Dorsolateral prefrontal cortex (tissue), 122 donors: ENCODE measurements at places on chromosomes 13 and 19. TPM values are rescaled to one million over a fixed set of nuclear protein-coding genes. Genes with fewer than 3 reads are reported as not detected.

DNA sequence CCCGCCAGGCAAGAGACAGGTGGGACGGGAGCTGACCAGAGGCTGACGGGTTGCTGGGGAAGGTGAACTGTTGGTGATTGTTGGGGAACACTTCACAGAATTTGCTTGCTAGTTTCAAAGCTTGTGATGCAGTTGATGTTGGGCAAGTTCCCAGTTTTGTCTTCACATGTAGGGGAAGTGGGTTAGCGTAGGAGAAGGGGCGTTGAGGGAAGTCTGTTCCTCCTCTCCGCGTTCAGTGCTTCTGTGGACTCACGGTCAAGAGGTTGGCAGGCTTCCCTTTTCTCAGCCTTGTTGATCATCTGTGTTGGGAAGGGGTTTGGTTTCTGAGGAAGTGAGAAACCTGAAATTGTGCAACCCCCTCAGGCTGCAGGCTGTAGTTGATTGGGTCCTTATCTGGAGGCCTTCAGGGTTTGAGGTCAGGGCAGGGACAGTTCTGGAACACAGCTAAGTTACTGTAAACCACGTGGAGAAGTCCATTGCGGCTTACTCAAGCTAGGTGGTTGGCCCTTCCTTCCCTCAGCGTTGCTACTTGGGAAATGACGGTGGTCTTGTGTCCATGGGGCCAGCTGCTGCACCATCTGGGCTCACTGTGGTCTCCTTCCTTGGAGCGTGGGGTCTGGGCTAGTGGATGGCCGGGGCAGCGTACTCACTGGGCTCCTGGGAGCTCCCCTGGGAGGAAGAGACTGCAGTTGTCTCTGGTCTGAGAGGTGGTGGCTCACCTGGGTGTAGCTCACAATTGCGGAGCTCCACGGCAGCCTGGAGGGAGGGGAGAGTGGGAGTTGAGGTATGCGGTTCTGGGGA lies 7.5 kb downstream of the RPS9 start:
- DNase-seq: no peak

GRCh38 chr19:10206226-10206885 lies 11.6 kb upstream of the DNMT1 start:
- no peak for DNase-seq

- DNase-seq: no peak
These were observed 70.6 kb upstream of the MEDAG start for GRCh38 chr13:30835442-30835841.

DNA sequence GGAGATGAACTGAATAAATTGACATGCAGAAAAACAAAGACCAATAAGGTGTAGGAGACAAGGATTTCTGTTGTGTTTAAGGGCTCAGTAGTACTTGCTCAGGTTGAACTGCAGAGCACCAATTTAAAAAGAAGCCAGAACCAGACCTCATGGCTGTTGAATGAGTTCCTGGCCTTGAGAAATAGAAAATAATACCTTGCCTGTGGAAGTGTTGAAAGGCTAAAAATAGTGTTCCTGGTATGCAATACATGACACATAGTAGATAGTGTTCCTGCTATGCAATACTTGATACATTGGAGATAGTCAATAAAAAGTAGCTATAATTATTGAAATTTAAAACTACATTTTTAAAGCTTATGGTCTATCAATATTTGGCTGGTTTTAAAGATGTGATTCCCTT lies 595.8 kb downstream of the PCDH9 start:
- no peak for DNase-seq

ZNF628 gene
- total RNA-seq: 6.2 TPM

DNA sequence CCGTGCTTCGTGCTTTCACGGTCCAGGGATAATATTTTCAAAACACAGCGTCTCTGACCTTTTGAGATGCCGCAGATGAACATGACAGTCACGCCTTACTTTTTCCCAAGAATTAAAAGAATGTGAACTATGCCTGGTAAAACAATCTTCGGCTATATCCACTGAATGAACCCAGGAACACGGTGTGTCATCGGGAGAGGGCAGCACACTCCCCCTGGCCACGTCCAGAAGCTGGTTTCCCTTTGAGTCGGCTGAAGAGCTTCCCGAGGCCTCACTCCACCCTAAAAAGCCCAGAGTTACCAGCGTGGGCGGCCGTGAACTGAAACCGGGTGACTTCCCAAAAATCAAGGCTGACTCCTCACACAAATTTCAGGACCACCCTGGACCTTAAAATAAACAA lies 22.9 kb upstream of the SHISA2 start:
- DNase-seq: no peak

- DNase-seq: no peak
These were observed 10.7 kb downstream of the C19orf25 start for GRCh38 chr19:1468274-1468820.
